ENCODE measurements at places on chromosomes 2 and 18.

DNA sequence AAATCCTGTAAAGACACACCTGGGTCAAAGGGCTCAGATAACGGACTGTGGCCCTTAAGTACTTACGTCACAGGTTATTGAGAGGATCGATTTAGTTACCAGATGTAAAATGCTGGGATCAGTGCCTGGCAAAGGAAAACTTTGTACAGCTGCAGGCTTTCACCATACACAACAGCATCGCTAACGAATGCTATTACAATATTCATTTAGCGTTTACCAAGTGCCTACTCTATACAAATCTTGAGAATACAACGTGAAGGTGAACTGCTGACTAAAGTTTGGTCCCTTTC lies 619 bp upstream of the MSH6 start:
- DNase-seq, result no peak

DNA sequence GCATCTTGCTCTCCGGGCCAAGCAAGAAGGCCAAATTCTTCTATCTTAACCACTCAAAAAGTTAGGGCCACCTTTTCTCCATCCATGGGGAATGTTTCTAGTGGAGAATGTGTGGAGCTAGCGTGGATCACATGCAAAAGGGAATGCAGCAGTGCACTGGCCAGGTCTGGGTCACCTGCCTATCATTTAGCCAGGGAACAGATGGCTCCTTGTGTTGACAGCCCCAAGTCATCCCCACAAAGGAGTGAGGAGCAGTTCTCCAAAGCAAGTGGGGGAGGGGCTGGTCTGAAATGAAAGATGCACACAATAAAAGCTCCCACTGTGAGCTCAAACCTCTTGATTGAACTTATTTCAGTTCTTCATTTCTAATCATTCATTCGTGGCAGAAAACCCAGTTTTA lies 19.1 kb downstream of the EPB41L3 start:
- DNase-seq, result no peak

GRCh38 chr2:36967236-36967876 lies 1.0 kb upstream of the STRN start:
- DNase-seq, result no peak

GRCh38 chr2:126945118-126945517 lies 46.4 kb downstream of the TEX51 start:
- no peak for DNase-seq

GRCh38 chr2:15728245-15728938 lies 136.7 kb downstream of the DDX1 start:
- no peak for DNase-seq

GRCh38 chr18:37553633-37554398 lies 11.8 kb downstream of the CELF4 start:
- no peak for DNase-seq

GRCh38 chr18:13471198-13471845 lies 252.8 kb downstream of the LDLRAD4 start:
- no peak for DNase-seq

DNA sequence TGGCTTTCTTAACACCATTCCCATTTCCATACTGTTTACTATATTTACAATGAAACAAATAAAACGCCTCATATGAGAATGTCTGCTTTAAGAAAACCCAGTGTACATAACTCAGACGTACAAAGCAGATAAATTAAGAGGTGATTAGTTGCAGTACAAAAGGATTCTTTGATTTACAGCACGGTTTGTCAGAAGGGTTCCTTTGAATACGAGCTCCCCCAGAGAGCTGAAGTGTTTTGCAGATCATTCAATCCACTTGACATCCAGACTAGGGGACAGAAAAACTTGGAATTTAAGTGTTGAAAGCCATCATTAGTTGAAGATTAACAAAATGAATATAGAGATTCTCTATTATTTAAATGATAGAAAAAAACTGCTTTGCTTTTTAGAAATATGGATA lies 72.5 kb downstream of the RAPGEF4 start:
- no peak for DNase-seq

DNA sequence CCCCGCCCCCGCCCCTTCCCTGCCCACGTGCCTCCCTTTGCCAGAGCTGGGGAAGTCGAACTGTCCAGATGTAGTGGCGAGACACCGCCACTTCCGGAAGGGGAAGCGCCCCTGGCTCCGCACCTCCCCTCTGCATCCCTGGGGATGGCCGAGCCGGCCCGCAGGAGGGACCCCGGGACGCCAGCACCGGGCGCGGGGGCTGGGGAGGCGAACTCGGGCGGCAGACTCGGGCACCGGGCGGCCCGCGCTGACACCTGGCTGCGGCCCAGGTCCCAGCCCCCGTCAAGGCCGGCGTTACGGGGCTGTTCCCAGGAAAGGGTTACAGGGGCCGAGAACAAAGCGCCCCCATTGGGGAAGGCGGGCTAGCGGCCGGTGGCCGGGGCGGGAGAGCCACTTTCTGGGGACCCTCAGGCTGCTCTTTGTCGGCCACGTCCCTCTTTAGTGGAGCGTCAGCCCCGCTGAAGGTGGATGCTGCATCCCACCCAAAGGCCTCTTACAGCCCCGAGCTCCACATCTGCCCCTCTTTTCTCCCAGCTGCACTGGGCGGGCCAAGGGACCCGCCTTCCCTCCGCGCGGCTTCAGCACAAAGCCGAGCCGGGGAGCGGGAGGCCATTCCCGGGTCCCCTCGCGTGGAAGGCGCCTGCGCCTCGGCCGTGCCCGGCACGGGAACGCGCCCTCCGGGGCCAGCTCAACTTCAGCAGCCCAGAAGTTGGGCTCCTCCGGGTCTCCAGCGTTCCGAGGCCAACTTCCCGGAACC lies 1.3 kb downstream of the SDC1 start:
- no peak for DNase-seq

- DNase-seq, result no peak
Observed at GRCh38 chr18:55138401-55138800, 179.1 kb upstream of the CCDC68 start.

DNA sequence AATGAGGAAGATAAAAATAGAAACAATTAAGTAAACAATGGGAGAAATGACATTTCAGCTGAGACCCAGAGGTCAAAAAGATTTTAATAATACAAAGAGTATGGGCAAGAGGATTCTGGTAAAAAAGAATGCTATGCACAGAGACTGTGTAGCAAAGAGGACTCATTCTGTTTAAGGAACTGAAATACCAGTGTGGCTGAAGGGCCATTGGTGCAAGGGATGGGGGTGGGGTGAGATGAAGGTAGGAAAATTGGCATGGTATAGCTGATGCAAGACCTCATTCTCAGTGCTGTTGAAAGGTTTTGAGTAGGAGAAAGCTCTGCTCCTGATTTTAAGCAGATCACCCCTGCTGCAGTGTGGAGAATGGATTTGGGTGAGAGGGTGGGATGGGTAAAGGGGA lies 10.8 kb downstream of the GALNT1 start:
- no peak for DNase-seq

- DNase-seq, result no peak
Observed at GRCh38 chr2:150339951-150340350, 147.5 kb downstream of the RND3 start.

DNA sequence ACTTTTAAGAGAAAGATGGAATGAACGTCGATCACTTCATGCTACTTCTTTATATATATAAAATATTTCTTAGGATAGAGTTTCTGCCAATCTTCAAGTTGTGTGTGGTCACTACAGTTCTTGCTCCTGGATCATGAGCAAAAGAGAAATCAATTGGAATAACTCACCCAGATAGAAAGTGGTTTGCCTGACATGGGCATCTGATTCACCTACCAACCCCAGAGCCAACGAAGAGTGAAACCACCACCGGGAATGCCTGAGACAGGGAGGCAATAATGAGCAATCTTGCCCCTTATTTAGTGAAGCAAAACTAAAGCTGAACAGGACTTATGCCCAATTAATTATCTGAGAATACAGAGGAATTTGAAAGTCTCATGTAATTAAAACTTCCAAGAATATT lies 250.2 kb upstream of the REG3G start:
- no peak for DNase-seq

DNA sequence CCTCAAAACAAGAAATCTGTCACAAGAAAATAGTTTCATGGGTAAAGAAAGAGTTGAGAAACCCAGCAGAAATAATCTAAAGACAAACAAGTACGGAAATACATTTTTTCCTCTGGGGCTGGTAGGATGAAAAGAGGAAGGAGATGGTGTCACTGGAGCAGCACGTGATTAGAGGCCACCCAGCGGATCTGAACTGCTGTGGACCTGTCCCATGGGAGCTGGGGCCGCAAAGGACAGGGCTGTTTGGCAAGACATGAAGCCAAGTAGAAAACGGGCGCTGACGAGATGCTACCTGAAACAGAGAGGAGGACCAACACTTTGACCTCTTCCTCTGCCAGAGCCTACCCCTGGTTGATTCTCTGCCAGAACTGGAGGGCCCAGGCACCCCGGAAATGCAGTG lies 295.4 kb upstream of the ATP5MC3 start:
- DNase-seq, result peak; percentile 74

GRCh38 chr2:179861416-179862067 lies at the start of gene ZNF385B:
Gene ZNF385B (minus strand): TSS chr2:179861612.
- DNase-seq, result no peak

DNA sequence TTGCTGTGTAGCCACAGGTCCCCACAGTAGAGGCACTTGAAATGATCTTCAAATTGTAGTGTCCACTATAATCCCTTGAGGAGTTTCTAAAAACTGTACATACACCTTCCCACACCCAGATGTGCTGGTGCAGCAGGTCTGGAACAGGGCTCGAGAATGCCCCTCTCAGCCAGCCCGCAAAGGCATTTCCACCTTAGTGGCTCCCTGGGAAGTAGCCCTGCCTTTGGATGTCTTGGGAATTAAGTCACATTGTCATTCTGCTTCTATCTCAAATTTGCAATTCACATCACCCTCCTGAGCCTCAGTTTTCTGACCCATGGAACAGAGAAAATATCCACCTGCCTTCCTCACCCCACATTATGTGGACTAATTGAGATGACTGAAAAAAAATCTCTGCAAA lies 44.3 kb upstream of the TCF7L1 start:
- DNase-seq, result no peak

- no peak for DNase-seq
Observed at GRCh38 chr2:128498589-128498988, 179.9 kb upstream of the HS6ST1 start.

GRCh38 chr2:238162846-238163441 lies 4.2 kb downstream of the ERFE start:
- DNase-seq, result no peak

DNA sequence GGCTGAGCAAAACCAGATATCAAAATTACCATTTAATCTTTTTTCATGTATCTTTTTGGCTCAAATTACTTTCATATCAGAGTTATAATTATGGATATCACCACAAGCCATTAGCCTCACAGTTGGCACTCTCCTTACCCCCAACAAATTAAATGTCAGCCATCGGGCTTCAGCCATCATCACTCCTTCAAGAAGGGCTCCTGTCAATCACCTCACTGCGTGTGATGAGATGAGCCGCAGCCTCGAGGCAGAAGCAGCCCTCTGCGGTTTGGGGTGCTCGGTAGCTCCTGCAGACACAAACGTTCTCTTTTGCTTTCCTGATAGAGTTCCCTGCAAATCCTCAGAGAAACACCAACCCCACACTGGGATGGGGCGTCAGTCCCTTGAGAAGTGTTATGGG lies 94.1 kb downstream of the DNER start:
- DNase-seq, result no peak

GRCh38 chr2:144396318-144396717 lies 123.6 kb downstream of the ZEB2 start:
- no peak for DNase-seq

- no peak for DNase-seq
Observed at GRCh38 chr2:159960414-159960813, 102.0 kb downstream of the PLA2R1 start.

DNA sequence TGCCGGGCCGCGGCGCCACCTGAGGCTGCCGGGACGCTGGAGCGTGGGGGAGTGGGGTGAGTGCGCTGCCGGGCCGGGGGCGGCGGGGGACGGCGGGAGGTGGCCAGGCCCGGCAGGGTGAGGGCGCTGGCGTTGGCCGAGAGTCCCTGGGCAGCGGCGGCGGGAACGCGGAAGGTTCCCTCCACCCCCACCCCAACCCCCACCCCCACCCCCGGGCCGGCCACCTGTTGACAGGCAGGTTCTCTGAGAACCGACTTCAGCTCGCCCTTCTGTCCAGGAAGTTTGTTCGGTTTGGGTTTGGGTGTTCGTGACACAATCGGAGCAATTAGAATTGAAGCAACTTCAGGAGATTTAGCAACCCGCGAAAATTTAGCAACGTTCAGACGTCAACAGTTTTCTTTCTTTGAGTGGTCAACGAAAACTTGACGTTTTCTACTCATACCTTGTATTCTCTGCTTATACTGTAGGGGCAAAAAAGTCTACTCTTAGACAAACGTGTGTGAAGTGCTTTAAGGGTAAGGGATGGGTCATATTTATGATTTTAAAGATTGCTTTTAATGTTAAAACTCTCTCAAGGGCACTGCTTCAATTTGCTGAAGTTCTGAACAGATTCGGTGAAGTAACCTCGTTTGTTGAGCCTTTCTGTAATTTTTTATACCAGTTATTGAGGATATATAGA lies 9.3 kb downstream of the OTX1 start:
- DNase-seq, result peak; percentile 91

DNA sequence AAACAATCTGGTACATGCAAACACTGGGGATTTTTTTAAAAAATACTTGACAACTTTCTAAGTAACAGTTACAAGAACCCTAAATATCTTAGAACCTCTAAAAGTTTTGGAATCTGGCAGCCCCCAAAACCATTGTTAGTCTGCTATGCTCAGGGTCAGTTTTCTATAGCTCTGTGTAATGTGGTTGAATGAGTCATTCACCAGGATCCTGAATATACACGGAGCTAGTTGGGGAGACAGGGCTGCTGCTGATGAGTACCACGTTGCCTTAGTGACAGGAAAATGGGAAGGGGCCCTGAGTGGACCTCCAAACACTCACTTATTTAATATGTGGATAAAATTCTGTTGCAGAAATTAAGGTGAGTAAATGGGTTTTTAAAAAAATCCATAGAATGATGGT lies 36.9 kb upstream of the TANC1 start:
- no peak for DNase-seq

- no peak for DNase-seq
Observed at GRCh38 chr2:3044587-3045317, 332.9 kb downstream of the EIPR1 start.

GRCh38 chr18:52070291-52070756 lies 269.7 kb upstream of the DCC start:
- no peak for DNase-seq

DNA sequence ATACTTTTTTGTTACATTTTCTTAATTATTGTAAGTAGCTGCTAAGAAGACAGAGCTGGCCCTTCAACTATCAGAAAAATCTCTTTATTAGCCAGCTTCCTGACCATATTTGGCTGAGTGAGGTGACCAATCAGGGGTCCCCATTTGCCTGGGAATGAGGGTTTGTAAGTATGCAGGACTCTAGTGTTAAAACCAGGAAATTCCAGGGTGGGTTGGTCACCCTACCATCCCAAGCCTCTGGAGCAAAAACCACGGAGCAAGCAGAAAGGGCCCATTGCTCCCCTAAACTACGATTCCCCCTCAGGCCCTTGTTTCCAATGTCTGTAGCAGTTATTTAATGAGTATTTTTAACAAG lies 165.6 kb upstream of the NCKAP5 start:
- DNase-seq, result no peak

DNA sequence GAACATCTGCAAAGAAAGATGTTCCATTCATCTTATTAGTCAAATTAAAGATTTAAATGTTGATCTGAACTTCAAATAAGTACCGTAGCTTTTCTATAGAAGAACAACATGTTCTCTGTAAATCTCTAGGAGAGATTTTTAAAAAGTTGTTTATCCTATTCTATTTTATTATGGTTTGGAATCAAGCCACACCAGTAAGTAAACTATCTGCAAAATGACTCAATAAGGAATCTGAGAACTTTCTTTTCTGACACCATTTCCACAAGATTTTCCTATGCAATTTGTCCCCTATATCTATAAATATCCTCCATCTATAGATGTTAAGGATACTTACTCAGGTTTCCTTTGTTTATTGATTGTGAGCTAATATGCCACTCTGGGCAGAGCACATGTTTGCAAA lies 736.6 kb downstream of the CBLN2 start:
- DNase-seq, result no peak

All from GF-D8 (cell line).